ENCODE measurements at places on chromosomes 2 and 18.

DNA sequence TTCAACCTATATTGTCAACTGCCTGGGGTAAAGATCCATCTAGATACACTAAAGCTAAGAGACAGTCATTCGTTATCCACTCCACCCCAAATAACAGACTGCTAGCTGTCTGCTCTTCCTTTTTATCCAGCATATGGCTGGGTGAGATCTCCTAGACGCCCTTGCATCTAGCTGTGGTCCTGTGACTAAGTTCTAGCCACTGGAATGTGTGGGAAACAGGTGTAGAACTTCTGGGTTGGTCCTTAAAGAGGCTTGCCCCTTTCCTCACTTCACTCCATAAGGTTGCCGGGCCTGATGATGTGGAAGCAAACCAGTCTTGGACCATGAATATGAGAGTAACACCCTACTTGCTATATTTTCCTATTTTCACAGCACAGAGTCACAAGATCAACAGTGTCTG lies 3.2 kb downstream of the COA5 start:
- no peak for DNase-seq

GRCh38 chr2:210099940-210100339 lies 71.3 kb downstream of the KANSL1L start:
- no peak for DNase-seq

GRCh38 chr18:48340560-48340959 lies 68.6 kb downstream of the ZBTB7C start:
- no peak for DNase-seq

GRCh38 chr2:137700681-137701080 lies 263.6 kb upstream of the HNMT start:
- DNase-seq = no peak

- DNase-seq = no peak
Observed at GRCh38 chr2:6864923-6865345, 773 bp downstream of the CMPK2 start.

GRCh38 chr2:3172265-3172935 lies 205.2 kb downstream of the EIPR1 start:
- DNase-seq = no peak

- no peak for DNase-seq
Observed at GRCh38 chr18:13474907-13475545, 251.3 kb downstream of the FAM210A start.

- DNase-seq = no peak
Observed at GRCh38 chr2:166092889-166093288, 34.9 kb downstream of the SCN1A start.

DNA sequence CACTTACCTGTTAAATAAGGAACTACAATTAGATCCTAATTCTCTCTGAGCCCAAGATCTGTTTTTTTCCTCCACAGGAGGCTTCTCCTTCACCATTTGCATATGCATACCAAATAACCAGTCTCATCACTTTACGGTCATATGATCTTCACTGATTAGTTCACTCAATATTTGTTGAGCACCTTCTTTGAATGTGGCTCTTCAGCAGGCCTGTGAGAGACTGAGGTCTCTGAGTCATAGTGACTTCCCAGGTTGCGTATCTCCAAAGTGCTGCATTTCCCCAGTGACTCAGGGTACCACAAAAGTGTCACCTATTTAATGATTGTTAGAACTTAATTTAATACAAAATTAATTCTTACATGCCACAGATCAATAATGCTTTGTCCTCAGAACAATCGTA lies 108.8 kb upstream of the TRIB2 start:
- no peak for DNase-seq

- DNase-seq = no peak
Observed at GRCh38 chr2:235850289-235850688, 317.9 kb downstream of the GBX2 start.

DNA sequence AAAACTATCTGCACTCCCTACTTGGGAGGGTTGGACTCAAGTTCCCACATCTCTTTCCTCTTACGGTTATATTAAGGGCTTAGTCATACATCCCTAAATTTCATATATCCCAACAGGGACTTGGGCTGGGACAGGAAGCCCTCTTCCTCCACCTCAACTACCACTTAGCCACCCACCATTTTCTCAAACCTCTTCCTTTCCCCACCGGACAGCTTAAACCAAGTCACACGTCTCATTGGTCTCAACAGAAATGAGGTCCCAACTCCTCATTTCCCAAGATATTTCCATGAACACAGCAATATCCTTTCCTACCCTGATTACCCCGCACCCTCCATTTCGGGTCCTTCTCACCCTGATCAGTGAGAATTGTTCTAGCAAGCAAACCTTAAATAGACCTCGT lies 736 bp downstream of the ZSCAN30 start:
- no peak for DNase-seq

DNA sequence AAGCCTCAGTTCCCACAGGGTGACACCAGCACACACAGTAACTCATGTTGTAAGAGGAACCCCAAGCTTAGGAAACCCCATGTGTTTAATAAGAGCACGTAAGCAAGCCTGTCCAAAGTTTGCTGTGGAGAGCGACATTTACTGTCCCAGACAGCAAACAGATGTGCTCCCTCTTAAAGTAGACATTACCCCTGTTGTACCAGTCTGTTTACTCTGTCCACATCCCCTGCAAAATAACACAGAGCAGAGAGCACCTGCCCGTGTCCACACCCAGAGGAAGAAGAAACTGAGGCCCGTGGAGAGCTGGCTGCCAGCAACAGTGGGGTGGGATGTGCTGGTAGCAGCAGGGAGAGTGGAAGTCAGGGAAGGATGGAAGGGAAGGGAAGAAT lies 243.5 kb downstream of the GBX2 start:
- DNase-seq = no peak

- DNase-seq = no peak
Observed at GRCh38 chr2:201228271-201228911, 31.9 kb upstream of the CASP8 start.

GRCh38 chr18:3851159-3851558 lies 401.2 kb downstream of the TGIF1 start:
- DNase-seq = no peak

- DNase-seq = peak; percentile 12
Observed at GRCh38 chr18:13436576-13436975, 218.0 kb downstream of the LDLRAD4 start.

DNA sequence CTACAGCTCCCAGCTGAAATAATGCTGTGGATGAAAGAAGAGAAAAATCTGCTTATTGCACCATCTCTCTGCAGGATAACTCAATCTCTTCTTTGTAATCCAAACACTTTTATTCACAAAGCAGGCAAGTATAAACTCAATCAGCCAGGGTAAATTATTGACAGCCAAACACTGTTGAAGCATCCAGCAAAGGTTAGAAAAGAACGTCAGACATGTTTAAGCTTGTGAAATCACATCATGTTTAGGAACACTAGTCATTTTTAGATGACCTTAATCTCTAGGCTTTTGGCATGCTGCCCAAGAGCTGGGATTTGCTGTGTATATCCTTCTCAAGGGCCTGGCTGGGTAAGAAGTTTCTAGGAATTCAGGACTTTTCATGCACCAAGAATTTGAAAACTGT lies 1148.1 kb upstream of the FANCL start:
- DNase-seq = no peak

DNA sequence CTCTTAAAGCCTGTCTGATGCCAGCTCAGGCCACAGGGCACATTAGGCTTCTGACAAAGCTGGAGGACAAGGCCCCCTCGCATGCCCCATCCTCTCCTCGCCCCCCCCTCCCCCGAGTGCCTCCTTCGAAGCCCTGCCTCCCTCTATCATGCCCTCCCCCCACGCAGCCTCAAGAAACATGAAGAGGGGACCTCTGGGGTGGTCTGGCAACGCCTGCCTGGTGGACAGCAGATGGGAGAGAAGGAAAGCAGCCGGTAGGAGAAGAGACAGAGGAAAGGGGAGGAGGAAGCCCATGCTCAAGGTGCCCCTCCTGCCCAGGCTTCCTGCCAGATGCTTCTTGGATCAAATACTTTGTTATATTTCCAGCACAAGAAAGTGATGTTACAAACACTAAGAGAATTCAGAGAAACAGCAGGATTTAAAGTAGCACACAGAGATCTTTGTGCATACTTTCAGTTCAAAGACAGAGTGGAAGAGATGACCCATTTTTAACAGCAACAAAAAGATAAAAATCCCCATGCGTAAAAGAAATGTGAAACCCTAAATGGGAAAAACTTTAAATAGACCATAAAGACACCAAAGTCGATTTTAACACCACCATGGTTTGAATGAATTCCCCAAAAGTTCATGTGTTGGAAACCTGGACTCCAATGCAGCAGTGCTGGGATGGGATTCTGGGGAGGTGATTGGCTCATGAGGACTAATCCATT lies 19.0 kb downstream of the BOK start:
- DNase-seq = no peak

- no peak for DNase-seq
Observed at GRCh38 chr18:55592572-55592971, 4.6 kb upstream of the TCF4 start.

DNA sequence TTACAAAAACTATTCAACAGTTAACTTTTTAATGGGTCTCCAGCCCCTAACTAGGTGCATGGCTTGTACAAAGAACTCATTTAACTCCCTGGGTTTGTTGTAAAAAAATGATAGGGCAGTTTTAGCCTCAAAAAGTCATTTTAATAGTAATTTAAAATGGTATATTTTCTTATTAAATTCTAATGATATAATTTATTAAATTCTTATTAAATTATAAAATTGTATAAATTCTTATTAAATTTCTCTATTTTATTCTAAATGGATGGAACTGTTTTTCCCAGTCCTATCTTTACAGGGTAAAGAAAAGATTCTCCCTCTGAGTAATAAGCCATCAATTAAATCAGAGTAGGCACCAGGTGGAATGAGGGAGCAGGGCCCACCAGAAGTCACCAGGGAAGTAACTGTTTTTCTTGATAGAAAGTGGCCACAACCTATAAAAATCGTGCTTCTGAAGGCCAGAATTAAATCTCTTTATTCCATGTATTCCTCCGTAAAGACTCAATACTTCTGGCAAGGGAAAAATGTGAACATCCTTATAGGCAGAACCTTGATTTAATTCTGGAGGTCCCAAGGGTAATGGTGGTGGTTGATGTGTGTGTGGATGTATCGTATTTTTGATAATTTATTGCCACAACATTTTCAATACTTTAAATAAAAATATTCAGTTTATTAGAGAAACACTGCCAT lies 814 bp downstream of the FKBP7 start:
- no peak for DNase-seq

DNA sequence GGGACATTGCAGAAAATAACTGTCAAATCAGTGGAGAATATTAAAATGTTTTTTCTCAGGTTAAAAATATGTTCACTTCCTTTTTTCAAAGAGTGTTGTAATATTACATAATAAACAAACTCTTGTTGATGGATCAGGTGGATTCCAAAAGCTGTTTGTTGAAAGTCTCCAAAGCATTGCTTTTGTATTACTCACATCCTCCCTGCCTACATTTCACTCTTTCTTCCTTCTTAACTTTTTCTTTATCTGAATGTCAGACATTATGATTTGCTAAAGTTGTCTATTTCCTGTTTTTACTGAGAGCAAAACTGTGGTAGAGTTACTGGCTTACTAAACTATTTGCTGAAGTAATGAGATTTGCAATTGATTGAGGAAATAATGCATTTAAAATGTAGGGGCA lies 92.1 kb downstream of the CDH19 start:
- no peak for DNase-seq

- no peak for DNase-seq
Observed at GRCh38 chr2:10167316-10167715, 44.8 kb downstream of the RRM2 start.

DNA sequence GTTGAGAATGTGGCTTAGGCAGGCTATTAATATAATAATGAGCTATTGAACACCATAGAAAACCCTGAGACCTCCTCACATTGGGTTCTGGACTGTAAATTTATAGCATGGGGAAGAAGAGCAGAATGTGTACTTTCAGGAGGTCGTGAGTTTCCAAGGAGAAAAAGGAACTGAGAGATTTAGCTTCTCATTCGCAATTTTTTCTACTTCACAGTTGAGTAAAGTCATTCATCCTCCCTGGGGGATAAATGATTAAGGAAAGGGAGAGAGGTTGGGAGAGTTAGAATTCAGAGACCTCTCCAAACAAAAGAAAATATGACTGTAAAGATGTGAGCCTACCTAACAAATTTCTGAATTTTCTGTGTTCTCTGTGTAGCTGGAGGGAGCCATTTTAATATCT lies 205.8 kb upstream of the CYRIA start:
- DNase-seq = no peak

- no peak for DNase-seq
Observed at GRCh38 chr2:120973196-120973595, 237.5 kb downstream of the GLI2 start.

DNA sequence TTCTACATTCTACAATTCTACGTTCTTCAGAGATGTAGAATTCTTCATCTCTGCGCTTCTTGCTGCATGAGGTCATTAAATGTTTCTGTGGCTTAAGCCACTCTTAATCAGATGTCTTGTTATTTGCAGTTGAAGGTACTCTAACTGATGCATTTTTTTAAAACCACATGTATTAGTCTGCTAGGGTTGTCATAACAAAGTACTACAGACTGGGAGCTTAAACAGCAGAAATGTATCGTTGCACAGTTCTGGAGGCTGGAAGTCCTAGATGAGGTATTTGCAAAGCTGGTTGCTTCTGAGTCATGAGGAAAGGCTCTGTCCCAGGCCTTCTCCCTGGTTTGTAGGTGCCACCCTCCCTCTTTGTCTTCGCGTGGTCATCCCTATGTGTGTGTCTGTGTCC lies 176.3 kb upstream of the GLI2 start:
- no peak for DNase-seq

Data from activated naive CD4-positive, alpha-beta T cell (primary cell).